ENCODE measurements at places on chromosomes 6 and 20.

GRCh38 chr6:52407467-52407866 is 12.7 kb upstream of the EFHC1 start:
- DNase-seq = peak; percentile 49

GRCh38 chr20:39528436-39528835 is 566.3 kb downstream of the DHX35 start:
- DNase-seq = no peak

DNA sequence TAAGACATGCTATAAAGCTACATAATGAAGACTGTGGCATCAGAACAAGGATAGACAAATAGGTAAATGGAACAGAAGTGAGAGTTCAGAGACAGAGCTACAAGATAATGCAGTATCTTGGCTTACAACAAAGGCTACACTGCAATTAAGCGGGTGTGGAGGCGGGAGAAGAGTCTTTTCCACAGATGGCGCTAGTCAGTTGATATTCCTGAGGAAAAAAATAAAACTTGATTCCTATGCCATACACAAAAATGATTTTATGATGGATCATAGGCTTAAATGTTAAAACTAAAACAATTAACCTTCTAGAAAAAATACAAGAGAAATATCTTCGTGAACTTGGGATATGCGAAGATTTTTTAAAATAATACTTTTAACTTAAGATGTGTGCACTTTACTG is 31.0 kb downstream of the RIN2 start:
- no peak for DNase-seq

DNA sequence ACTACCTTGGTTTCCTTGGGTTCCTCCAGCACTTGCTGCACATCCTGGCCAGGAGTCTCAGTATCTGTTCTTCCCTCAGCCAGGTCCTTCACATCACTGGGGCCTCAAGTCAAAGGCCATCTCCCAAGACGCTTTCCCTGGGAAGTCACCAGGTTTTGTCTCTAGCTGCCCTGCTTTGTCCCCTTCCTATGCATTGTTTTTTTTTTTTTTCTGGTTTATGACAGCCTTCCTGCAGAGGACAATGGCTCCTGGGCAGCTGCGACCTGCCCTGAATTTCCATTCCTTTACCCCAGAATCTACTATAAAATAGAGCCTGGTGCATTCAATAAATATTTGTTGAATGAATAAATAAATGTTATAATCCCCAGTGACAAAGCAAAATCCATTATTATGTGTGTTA is 687.3 kb downstream of the QKI start:
- DNase-seq = no peak

- DNase-seq = peak; percentile 50
These were observed 2.4 kb downstream of the DYNLT1 start for GRCh38 chr6:158642097-158642601.

Measured in hepatocyte (in vitro differentiated cells).